ENCODE measurements at places on chromosomes 1 and 21.

- DNase-seq: peak; percentile 5
These were observed 1624.0 kb downstream of the AMY1C start for GRCh38 chr1:105373681-105374080.

DNA sequence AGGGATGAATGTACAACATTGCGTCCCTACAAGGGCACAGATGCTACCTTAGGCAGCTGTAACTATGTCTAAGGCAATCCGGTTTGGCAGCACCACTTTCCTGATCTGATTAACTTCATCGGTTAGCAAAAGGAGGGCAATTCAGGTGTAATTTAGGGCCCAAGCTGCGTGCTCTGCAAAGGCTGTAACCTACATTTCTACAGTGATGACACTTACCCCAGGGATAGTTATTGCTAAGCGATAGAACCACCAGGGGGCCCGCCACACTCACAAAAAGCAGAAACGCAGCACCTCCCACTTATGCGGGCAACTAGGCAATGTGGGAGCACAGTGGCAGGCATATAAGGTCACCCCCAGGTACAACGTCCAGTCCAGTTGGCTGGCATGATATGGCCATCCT, 113.5 kb downstream of the GDAP2 start:
- peak; percentile 54 for DNase-seq

- DNase-seq: no peak
These were observed 17.1 kb downstream of the TTF2 start for GRCh38 chr1:117077267-117077666.

DNA sequence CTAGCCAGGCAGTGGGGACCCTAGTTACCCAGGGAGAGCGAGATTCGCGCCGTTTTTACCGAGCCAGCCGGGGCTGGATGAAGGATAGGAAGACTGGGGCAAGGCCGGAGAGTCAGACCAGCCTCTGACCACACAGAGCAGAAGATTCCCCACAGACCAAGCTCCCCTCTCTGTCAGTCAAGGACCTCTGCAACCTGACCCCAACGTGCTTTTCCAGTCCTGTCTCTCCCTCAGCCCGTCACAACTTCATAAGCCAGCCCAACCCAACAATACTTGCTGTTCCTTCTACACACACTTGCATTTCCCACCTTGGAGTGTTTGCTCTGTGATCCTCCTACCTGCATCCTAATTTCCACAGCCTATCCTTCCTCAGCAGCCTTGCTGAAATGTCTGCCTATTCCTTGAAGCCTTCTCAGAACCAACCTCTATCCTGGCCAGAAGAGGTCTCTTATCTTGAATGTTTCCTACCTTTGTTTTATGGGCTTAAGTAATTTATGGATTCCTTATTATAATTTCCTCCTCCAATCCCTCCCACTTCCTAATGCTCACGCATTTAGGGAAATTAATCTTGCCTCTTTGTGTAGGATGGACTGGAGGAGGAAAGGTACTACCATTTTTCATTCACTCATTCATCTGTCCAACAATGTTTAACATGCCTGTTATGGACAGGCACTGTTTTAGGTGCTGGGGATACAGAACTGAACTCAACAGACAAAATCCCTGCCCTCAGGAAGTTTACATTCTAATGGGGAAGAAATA, at the start of gene GSTM3:
GSTM3 (minus strand) TSS at position 424 of the 759 bp plus-strand sequence. CDS start 751 bp downstream, outside the sequence.
- no peak for DNase-seq

DNA sequence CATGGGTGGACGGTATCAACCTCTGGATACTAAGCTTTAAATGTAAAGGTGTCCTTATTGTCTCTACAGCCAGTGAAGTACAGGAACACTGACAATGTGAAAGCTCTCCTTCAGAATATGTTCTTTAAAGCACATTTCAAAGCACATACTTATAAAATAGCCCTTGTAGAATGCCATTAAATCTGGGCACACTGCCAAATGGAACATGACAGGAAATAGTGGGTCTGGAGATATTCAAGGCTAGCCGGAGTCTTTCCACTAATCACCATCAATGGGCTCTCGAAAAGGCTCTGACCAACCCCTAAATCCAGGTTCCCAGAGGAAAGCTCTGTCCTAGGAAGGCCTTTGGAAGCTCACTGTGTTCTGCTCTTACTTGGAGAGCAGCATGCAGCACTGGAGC, 46.6 kb downstream of the PLD5 start:
- DNase-seq: peak; percentile 41

- DNase-seq: no peak
These were observed 100.9 kb downstream of the ARHGEF10L start for GRCh38 chr1:17640393-17640792.

GRCh38 chr1:195584870-195585624, 1023.2 kb downstream of the KCNT2 start:
- DNase-seq: no peak

DNA sequence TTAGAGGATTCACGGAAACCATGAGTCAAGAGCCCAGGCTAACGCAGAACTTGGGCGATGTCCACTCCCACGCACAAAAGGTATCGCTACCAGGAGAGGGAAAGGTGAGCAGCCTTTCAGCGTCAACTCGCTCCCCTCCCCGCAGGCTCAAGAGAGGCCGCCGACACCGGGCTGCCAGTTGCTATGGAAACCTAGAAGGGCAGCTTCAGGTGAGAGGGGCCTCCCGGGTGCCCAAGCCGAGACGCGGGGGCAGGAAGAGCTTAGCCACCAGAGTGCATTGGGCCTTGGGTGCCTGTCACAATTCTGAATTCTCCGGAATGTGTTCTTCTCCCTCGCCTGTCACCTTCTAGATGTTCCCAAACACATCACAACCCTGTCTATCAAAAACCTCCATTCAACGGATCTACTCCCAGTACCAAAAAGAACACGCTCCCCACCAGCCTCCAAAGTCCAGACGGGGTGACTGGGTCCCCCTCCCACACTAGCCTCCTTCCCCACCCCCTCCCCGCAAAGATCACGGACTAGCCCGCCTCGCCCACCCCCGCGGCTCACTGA, 694 bp downstream of the MEAF6 start:
- peak; percentile 29 for DNase-seq

DNA sequence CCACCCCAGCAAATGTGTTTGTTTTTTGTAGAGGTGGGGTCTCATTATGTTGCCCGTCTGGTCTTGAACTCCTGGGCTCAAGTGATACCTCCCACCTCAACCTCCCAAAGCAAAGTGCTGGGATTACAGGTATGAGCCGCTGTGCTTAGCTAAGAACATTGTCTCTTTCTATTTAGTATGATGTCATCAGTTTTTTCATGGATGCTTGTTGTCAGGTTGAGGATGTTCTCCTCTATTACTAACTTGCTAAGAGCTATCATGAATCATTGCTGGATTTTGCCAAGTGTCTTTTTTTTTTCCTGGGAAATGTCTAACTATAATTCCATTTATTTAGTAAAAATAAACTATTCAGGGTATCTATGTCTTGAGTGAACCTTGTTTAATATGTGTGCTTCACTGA, 19.0 kb upstream of the MPC2 start:
- DNase-seq: no peak

DNA sequence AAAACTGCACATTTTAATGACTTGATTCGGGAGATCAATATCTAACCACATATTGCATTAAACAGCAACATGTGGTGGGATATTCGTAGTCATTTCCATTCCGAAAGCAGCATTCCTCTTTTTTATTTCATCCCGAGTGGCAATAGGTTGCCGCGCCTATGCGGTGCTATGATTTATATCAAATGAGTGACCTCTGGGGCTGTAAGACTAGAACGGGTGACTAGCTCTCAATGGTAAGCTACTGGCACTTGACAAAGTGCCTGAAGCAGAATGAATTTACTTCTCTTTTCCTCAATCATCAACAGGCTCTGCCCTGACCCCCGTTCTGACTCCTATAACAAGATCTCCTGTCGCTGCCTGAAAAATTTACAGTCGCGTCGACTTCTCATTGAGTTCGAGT, 162.3 kb downstream of the ZNF281 start:
- peak; percentile 2 for DNase-seq

- DNase-seq: no peak
These were observed 367 bp downstream of the WNT2B start for GRCh38 chr1:112509005-112509659.

GRCh38 chr1:40130892-40131291, 30.3 kb upstream of the RLF start:
- no peak for DNase-seq

DNA sequence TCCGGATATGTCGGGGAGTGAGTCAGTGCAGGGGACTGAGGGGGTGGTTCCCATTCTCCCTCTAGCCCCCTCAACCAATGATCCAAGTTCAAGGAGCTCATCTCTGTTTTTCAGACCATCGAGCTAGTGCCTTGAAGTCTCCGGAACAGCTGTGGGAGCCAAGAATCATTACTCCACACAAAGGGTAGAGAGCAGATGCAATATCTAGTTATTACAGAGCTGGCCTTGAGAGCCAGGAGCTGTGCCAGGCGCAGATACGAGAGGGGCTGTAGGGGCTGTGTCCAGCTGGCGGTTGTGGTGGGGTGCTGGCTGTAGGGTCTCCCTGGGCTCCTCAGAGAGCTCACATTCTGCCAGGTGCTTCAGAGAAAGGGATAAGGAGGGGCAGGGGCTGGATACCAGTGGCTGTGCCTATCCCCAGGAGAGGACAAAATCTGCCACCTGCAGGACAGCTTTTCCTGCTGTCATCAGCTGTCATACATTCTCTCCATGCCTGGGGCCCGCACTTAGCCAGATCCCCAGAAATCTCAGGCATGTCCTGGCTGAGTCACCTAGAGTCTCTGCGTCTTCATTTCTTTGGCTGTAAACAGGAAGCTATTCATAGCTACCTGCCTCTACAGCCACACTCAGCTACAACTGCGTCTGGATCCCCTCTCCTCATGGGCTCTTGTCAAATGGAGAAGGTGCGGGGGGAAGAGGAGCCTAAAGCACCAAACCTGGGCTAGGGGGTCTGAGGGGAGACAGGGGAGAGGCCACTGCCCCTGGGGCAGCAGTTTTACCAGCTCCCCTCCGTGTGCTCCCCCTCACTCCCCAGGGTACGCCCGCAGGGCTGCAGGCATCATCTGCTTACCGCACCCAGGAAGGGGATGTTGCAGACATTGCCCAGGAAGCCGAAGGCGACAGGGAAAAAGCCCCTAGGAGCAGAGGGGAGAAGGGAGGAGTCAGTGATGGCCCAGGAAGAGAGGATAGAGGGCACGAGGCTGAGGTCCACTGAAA, 2.4 kb upstream of the KISS1 start:
- DNase-seq: no peak

GRCh38 chr1:229131243-229132105, 139.4 kb upstream of the RAB4A start:
- no peak for DNase-seq

DNA sequence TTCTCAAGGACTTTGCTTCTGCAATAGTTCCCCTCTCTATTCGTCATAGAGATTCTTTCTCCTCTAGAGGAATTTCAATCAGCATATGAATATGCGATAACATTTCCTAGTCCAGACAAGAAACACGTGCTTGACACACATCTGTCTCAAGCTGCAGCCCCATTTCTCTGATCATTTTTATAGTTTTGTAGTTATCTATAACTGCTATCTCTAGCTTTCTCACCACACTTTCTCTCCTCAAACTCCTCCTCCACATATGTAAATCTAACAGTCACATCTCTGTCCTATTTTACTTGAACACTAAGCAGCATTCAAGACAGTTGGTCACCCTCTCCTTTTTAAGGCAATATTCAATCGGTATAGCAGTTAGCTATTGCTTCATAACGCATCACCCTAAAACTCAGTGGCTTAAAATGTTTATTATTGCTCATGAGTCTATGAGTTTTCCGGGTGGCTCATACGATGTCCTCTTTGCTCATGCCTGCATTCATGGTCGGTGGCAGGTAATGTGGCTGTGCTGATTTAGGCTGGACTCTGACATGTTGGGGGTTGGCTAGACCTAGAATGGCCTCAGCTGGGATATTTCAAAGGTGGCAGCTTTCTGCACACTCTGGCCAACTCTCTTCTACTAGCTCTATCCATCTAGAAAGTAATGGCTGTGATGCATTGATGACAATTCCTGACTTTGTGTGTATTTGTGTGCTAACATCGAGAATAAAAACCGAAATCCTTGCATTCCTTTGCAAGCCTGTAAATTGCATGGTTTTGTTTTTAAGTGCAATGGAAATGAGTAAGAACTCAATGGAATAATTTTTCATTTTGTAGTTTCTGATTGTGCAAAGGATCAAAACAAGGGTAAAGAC, 20.6 kb downstream of the ATP6V1G3 start:
- DNase-seq: no peak

GRCh38 chr1:184191181-184191621, 139.7 kb downstream of the TSEN15 start:
- DNase-seq: peak; percentile 75

- DNase-seq: no peak
These were observed 84.9 kb downstream of the C1orf21 start for GRCh38 chr1:184471686-184472085.

DNA sequence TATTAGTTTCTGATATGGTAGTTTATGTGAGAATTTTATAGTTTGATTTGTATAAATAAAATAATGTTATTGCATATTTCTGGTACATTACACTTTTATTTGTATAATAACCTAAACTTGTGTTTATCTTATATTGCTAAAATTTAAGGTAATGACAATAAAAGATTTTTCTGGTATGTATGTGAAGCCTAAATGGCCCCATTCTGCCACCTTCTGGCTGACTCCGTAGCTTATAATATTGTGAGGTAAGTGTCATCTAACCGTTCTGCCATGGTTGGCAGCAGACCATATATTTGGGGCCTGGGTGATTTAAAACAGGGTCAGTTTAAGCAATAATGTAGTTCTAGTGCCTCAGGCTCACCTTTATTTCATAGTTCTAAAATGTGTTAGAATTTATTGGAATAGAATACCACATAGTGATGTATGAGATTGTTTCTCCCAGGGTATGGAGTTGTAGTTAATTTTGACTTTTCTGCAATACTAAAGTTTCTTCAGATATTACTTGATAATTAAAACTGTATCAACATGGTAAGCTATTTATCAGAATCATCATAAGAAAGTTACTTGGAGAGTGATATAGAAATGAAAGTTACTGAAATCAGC, 21.2 kb upstream of the PRKACB start:
- peak; percentile 19 for DNase-seq

GRCh38 chr1:3466366-3467075, 12.1 kb downstream of the ARHGEF16 start:
- DNase-seq: no peak

GRCh38 chr1:86641318-86641717, 63.1 kb upstream of the SH3GLB1 start:
- DNase-seq: no peak

DNA sequence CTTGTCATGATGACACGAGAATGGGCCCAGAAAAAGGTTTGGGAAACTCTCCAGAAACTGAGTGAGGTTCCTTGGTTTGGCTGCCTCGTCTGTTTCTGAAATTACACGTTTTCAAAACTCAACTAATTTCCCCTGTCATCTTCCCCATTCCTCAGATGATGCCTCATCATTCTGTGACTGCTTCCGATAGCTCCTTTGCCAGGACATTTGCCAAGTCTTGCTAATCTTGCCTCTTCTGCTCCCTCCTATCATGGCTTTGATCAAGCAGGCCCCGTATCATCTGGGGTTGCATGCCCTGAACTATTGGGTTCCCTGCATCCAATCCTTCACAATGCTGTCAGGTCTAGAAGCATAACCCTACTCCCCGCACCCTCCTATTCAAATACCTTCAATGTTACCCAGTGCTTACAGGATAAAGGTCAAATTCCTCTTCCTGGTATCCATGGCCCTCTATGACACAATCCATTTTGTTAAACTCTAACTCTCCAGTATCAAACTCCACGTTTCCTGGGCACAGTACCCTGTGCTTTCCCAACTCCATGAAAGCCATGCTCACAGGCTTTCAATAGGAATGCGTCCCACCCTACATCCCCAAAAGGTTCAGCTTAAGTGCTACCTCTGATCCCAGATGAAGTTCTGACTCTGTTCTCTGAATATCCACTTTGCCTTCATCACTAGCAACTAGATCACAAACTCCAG, 22.2 kb upstream of the TMEM200B start:
- no peak for DNase-seq

- no peak for DNase-seq
These were observed 5.5 kb downstream of the RASSF5 start for GRCh38 chr1:206512851-206513180.
